Frontal cortex (tissue), 4 donors: ENCODE measurements at places on chromosomes 5 and 9. TPM values are rescaled to one million over a fixed set of nuclear protein-coding genes. Genes with fewer than 3 reads are reported as not detected.

DNA sequence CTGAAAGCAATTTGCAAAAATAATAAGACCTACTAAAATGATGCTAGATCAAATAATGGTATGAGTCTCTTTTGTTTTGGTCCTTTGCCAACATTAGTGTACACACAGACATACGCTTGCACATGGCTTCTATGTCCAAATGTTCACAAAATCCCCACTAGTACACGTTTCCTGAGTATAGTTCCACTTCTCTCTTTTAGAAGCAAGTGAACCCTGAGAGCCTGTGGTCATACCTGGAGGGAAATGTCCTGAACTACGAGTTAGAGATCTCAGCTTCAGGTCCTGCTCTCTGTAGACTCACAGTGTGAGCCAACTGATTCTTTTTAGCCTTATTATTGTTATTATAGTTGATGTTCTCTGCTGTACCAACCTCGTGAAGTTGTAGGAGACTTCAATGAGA is 47.3 kb upstream of the ACTBL2 start:
- DNase-seq = no peak

- DNase-seq = no peak
These were observed 53.3 kb downstream of the PCA3 start for GRCh38 chr9:76817489-76817888.

- no peak for DNase-seq
These were observed 129.7 kb downstream of the CEMIP2 start for GRCh38 chr9:71638627-71639026.

The IL3 gene
- total RNA-seq = not detected

GRCh38 chr9:119020730-119021333 is 348.4 kb downstream of the BRINP1 start:
- DNase-seq = no peak

The RFESD gene
- 1.2 TPM for total RNA-seq

- DNase-seq = no peak
These were observed 9.9 kb upstream of the PHYHD1 start for GRCh38 chr9:128910906-128911305.

DNA sequence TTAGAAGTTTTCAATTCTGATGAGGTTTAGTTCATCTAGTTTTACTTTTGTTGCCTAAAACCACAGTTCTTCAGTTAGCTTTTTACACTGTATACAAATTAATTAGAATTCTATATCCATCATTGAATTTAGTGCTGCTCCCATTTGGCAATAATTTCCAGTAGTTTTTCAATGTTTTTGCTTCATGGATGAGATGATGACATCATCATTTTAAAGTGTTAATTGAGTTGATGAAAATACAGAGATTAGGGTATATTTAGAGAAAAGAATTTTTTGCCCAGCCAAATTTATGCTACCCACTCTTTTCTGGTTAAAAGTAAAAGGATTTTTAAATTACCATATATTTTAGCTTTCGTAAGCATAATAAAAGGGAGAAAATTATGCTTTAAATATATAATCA is 323.8 kb downstream of the TMEM167A start:
- no peak for DNase-seq

DNA sequence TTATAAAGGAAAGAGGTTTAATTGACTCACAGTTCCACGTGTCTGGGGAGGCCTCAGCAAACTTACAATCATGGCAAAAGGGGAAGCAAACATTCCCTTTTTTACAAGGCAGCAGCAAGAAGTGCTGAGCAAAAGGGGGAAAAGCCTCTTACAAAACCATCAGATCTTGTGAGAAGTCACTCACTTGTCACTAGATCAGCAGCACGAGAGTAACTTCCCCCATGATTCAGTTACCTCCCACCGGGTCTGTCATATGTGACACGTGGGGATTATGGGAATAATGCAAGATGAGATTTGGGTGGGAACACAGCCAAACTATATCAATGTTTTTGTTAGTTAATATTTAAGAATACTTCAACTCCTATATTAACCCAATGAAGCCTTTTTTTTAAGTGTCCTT is 275.2 kb upstream of the CDH9 start:
- DNase-seq = no peak

- DNase-seq = no peak
These were observed 1.3 kb upstream of the CACNA1B start for GRCh38 chr9:137876269-137876668.

DNA sequence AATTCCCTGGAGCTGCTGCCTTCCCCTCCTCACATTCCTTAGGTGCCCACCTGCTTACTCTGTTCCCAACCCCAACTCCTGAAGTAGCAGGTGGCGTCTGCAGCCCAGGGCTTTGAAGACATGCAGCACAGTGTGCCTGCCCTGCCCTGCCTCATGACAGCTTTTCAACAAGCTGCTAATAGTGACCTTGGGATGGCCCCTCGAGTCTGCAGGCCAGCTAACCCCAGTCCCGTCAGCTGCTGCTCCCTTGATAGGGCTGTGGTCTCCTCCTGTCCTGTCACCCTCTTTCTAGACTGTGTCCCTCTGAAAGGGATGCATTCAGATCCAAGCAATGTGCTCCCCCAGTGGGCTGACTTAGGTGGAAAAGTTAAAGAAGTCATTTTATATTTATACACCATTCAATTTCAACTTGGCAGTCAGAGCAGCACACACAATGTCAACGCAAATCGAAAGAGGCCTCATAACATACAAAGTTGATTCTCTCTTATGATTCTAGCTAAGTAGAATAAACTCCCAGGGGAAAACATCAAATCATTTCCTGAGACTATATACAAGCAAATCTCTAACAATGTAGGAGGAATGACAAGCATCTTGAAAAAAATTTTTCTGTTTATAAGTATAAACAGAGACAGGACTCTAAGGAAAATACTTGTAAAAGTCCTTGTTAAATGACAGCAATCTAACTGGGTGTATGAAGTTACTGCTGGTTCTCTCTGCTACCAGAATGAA is 37.9 kb downstream of the ADRB2 start:
- no peak for DNase-seq

DNA sequence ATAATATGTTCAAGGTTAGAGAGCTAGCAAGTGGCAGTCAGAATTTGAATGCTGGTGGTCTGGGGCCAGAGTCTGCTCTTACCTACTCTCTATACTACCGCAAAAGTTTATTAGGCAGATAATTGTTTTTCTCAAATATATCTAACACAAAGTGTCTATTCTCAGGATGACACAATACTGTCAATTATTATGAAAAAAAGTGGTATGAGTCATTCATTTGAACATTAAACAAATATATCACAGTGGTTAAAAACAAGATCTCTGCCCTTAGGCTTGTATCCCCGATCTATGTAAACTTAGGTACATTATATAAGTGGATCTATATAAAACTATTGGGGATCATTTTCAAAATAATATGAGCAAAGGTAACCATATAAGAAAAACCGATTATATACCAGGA is 354.9 kb downstream of the CETN3 start:
- no peak for DNase-seq

The RPL37 gene
- total RNA-seq = 1,378 TPM

GRCh38 chr9:14277244-14277643 is 36.7 kb downstream of the NFIB start:
- no peak for DNase-seq

DNA sequence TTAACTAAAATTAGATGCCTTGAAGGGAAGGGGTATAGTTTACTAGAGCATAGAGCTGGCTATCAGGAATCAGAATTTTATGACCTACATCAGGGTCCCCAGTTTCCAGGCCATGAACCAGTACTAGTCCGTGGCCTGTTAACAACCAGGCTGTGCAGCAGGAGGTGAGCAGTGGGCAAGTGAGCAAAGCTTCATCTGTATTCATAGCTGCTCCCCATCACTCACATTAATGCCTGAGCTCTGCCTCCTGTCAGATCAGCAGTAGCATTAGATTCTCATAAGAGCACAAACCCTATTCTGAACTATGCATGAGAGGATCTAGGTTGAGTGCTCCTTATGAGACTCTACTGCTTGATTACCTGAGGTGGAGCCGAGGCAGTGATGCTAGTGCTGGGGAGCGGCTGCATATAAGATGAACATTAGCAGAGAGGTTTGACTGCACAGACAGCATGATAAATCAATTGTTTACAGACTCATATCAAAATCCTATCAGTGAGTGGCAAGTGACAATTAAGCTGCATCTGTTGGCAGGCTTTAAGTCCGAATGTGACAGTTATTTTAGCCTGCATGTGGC is 44.6 kb downstream of the TAF11L14 start:
- no peak for DNase-seq

The SLC46A2 gene
- total RNA-seq = not detected

- no peak for DNase-seq
These were observed 49.5 kb downstream of the PKD2L2 start for GRCh38 chr5:137938751-137939143.

The ARL14EPL gene
- not detected for total RNA-seq

The SPINK4 gene
- not detected for total RNA-seq

GRCh38 chr9:111970827-111971226 is 74.2 kb downstream of the UGCG start:
- DNase-seq = no peak

The PCDHA1 gene
- 8.6 TPM for total RNA-seq

GRCh38 chr9:102439583-102439982 is 555.5 kb upstream of the CYLC2 start:
- no peak for DNase-seq

The SLC36A2 gene
- not detected for total RNA-seq

- DNase-seq = no peak
These were observed 388.5 kb downstream of the CAAP1 start for GRCh38 chr9:26504057-26504456.

The FOXD4L6 gene
- 0.82 TPM for total RNA-seq

GRCh38 chr9:14690948-14691730 is 2.1 kb downstream of the ZDHHC21 start:
- DNase-seq = peak; percentile 3

GRCh38 chr5:143279698-143280097 is 123.8 kb downstream of the NR3C1 start:
- no peak for DNase-seq

DNA sequence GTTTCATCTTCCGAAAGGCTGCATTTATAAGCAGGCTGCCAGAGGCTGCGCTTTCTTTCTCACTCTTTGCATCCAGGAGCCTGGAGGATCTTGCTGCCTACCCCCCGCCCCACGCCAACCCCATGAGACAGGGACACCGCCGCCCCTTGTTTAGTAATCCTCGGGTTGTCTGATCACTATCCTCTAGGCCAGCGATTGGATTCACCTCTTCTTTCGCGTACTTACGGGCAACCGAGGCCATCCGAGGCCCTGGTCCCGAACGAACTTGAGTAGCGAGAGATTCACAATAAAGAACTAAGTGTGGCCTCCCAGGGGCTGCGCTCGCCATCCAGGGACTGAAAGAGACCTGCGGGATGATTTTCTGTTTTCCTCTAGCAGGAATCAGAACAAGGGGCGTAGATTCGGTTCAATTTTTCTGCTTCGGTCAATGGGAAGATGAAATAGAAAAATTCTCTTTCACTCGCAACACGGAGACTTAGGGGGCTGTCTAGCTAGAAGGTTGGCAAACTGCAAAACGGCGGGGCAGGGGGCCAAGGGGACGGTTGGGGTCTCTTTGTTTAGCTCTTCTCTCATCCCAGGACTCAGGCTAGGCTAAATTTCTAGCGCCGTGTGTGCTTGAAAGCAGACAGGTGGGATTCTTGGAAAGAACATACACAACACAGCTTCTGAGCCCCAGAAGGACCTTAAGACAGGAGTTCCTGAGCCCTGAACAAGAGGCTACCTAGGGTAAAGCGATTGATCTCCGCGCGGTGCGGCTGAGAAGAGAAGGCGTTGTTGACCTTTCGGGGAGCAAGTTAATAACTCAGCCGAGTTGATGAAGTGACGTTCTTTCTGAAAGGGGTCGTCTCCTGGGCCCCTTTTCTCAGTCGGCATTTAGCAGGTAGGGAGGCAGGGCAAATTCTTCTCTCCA is 5.8 kb upstream of the ISL1 start:
- no peak for DNase-seq

- DNase-seq = no peak
These were observed 25.2 kb upstream of the ASS1 start for GRCh38 chr9:130419521-130420035.

DNA sequence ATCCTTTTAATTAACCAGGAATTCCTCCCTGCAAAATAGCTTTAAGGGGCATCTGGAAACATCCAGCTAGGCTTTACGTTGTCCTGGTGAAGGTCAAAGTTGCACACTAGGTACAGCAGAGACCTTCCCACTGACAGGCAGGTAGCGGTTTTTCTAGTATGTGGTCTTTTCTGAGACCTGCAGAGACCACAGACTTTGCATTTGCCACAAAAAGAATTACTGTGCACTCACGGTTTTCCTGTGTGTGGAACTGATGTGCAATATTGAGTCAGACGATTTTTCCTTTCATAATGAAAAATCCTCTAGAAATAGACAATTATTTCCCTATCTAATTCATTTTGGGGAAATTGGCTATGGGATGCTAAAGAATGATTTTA is 417.0 kb upstream of the ADAMTSL1 start:
- DNase-seq = no peak

- DNase-seq = no peak
These were observed 4.1 kb downstream of the RPL35 start for GRCh38 chr9:124857533-124858162.

DNA sequence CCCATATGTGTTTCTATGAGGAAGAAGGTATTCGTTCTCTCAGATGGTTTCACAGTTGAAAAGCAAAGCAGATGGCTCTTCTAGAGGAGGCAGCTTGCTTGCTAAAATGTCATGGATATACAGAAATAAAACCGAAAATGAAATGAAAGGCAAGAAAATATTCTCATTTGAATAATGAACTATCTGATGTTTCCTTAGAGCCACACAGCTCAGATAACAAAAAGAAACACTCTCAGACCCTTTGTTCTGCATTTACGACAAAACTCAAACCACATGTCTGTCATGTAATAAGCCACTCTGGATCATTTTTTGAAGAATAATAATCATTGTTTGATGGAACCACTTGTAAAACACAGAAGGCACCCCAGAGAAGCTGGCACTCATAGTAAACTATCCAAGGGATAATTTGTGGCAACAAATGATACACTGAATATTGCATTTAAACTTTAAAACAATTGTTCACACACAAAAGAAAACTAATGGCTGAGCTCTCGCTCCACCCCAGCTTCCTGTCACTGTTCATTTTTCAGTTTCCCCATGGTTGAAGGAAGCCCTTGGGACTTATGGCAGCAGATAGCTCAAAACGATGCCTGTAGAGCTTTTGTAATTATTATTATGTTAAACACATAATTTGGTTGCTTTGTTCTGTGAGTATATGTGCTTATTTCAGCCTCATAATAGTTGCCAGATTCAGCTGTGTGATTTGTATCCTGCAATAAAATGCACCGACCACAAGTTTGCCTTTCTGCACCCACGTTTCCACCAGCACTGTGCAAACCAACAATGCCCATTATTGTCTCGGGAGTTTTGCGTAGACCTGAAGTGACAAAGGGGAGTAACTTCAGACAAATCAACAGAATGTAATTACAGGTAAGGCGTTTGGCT is 256.0 kb downstream of the TMEM167A start:
- no peak for DNase-seq

- DNase-seq = no peak
These were observed 154.8 kb downstream of the SLIT3 start for GRCh38 chr5:169146158-169146557.
